ENCODE measurements at places on chromosomes 7 and 10. TPM values are rescaled to one million over a fixed set of nuclear protein-coding genes. Genes with fewer than 3 reads are reported as not detected.

CRPPA gene
- total RNA-seq = 2.4 TPM

GRCh38 chr10:31999070-31999660 lies 57.1 kb downstream of the KIF5B start:
- DNase-seq = no peak
- H3K4me3 ChIP-seq = no peak overlapping the region
- peaks cover 2% of the 10 kb centered on the region for H3K4me1 ChIP-seq
- H3K27me3 ChIP-seq = no peaks in the 10 kb centered on the region
- no peaks in the 10 kb centered on the region for H3K36me3 ChIP-seq

DNA sequence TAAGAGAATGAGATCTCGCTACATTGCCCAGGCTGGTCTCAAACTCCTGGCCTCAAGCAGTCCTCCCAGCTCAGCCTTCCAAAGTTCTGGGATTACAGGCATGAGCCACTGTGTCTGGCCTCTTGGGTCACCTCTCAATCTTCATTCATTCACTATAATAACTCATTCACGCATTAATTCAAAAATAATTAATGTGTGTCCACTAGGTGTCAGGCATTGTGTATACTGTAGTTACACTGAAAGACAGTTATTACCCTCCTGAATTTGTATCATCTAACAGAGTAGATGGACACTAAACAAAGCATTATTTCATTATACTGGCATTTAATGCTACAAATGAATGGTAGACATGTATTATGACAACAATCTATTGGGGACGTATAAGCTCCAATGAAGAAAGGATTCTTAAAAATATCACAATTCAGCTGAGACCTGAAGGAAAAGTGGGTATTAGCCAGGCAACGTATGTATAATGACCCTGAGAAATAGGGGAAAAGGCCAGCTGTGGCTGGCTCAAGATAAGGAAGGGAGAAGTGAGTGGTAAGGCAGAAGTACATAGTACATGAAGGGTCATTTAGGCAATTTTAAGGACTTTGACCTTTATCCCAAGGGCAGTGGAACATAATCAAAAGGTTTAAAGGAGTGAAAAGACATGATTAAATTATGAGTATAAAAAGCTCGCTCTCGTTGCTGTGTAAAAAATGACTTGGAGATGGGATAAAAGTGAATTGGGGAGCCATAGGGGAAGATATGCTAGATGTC lies 150.7 kb downstream of the BTAF1 start:
- DNase-seq = no peak
- no peaks in the 10 kb centered on the region for H3K36me3 ChIP-seq
- no peaks in the 10 kb centered on the region for H3K4me1 ChIP-seq
- no peak overlapping the region for H3K27ac ChIP-seq

DNA sequence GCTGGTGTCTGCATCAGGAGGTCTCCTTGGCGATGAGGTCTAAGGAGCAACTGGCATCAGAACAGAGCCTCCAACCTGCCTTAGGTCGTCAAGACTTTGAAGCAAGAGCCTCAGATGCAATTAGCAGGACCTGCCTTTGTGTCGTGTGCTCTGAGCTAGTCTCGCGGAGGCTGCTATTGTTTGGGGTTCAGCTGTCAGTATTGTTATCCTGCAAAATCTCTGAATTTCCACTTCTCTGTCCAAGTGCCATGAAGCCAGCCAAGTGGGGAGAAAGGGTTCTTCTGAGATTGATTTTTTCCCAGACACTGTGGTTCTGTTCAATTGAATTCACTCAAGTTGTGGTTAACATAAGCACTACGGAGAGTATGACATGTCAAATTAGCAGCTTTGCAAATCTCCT lies 78.7 kb downstream of the ADARB2 start:
- H3K4me1 ChIP-seq = no peaks in the 10 kb centered on the region
- no peak overlapping the region for H3K4me3 ChIP-seq
- no peak overlapping the region for H3K27ac ChIP-seq
- no peaks in the 10 kb centered on the region for H3K36me3 ChIP-seq
- no peak for DNase-seq

GRCh38 chr7:20365486-20365885 lies 34.8 kb downstream of the ITGB8 start:
- H3K4me3 ChIP-seq = no peak overlapping the region
- no peaks in the 10 kb centered on the region for H3K36me3 ChIP-seq
- no peaks in the 10 kb centered on the region for H3K27me3 ChIP-seq
- DNase-seq = no peak
- H3K27ac ChIP-seq = no peak overlapping the region
- H3K4me1 ChIP-seq = no peaks in the 10 kb centered on the region

- no peaks in the 10 kb centered on the region for H3K36me3 ChIP-seq
- H3K4me3 ChIP-seq = no peak overlapping the region
- no peak overlapping the region for H3K27ac ChIP-seq
- no peaks in the 10 kb centered on the region for H3K27me3 ChIP-seq
Measured at GRCh38 chr10:131868436-131868835, 32.4 kb upstream of the PPP2R2D start.

- no peaks in the 10 kb centered on the region for H3K36me3 ChIP-seq
- H3K4me3 ChIP-seq = no peak overlapping the region
- peak; percentile 67 for DNase-seq
- H3K27ac ChIP-seq = peak overlapping the region; percentile 47
Measured at GRCh38 chr7:40551685-40552576, 417.1 kb downstream of the SUGCT start.

RAMP3 gene
- total RNA-seq = not detected

- no peaks in the 10 kb centered on the region for H3K36me3 ChIP-seq
- no peak overlapping the region for H3K27ac ChIP-seq
- DNase-seq = no peak
- H3K4me1 ChIP-seq = peaks cover 14% of the 10 kb centered on the region
- H3K27me3 ChIP-seq = no peaks in the 10 kb centered on the region
Measured at GRCh38 chr7:134481167-134481566, 22.3 kb upstream of the AKR1B1 start.

GRCh38 chr10:132059760-132060508 lies 5.8 kb upstream of the JAKMIP3 start:
- H3K4me3 ChIP-seq = no peak overlapping the region
- no peak overlapping the region for H3K27ac ChIP-seq
- H3K27me3 ChIP-seq = no peaks in the 10 kb centered on the region
- no peaks in the 10 kb centered on the region for H3K4me1 ChIP-seq
- no peaks in the 10 kb centered on the region for H3K36me3 ChIP-seq
- no peak for DNase-seq

NUTM2D gene
- 1.5 TPM for total RNA-seq

PDZD7 gene
- 0.72 TPM for total RNA-seq

GRCh38 chr10:69633673-69634635 lies 3.9 kb downstream of the FAM241B start:
- no peaks in the 10 kb centered on the region for H3K4me1 ChIP-seq
- peaks cover 17% of the 10 kb centered on the region for H3K27me3 ChIP-seq
- no peak overlapping the region for H3K4me3 ChIP-seq
- H3K27ac ChIP-seq = no peak overlapping the region
- H3K36me3 ChIP-seq = no peaks in the 10 kb centered on the region

GRCh38 chr10:43409385-43410109 lies 561 bp upstream of the HNRNPF start:
- H3K36me3 ChIP-seq = no peaks in the 10 kb centered on the region
- DNase-seq = no peak
- peak overlapping the region; percentile 91 for H3K4me3 ChIP-seq
- H3K27me3 ChIP-seq = no peaks in the 10 kb centered on the region

- peak overlapping the region; percentile 35 for H3K27ac ChIP-seq
- H3K27me3 ChIP-seq = no peaks in the 10 kb centered on the region
- peaks cover 42% of the 10 kb centered on the region for H3K4me1 ChIP-seq
- no peak for DNase-seq
- no peaks in the 10 kb centered on the region for H3K36me3 ChIP-seq
Measured at GRCh38 chr7:92797693-92798092, 38.7 kb downstream of the CDK6 start.

DNA sequence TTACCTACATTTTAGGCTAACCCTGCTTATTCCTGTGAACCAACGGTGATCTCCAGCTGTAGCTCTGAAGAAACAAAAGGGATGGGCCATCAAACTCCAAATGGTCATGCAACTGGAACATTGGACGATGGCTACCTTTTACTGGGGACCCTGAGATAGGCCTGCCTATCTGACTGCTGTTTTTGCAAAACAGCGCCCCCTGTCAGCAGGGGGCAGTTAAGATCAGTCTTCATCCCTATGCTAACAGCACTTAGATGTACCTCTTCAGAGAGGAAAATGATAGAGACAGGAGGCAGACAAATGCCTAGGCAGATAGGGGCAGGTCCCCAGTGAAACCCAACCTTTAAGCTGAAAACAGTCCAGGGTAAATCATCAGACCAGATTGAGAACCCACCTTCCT lies 1085.4 kb upstream of the SORCS1 start:
- H3K4me1 ChIP-seq = no peaks in the 10 kb centered on the region
- H3K27me3 ChIP-seq = no peaks in the 10 kb centered on the region
- H3K4me3 ChIP-seq = no peak overlapping the region

CCDC172 gene
- total RNA-seq = not detected

DNA sequence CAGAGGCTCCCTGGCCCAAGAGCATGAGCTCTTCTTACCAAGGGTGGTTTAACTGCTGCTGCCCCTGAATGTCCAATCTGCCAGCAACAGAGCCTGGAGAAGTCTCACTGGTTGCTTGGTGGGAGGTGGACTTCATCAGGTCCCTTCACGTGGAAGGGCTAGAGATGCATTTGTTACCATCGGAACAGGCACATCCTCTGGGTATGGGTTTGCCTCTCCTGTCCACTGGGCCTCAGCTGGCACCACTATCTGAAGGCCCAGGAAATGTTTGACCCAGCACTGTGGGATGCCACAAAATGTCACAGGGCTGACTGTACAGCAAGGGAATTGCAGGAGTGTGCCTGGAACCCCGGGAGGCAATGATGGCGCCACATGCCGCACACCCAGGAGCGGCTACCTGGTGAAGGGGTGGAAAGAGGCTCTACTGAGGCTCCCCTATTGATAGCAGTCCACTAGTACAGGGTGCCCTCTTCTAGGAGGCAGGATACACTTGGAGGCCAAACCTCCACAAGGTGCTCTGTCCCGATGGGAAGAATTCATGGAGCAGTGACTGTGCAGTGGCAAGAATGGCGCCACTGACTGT lies 603.1 kb upstream of the MGMT start:
- no peaks in the 10 kb centered on the region for H3K36me3 ChIP-seq
- no peak for DNase-seq
- no peaks in the 10 kb centered on the region for H3K4me1 ChIP-seq

DNA sequence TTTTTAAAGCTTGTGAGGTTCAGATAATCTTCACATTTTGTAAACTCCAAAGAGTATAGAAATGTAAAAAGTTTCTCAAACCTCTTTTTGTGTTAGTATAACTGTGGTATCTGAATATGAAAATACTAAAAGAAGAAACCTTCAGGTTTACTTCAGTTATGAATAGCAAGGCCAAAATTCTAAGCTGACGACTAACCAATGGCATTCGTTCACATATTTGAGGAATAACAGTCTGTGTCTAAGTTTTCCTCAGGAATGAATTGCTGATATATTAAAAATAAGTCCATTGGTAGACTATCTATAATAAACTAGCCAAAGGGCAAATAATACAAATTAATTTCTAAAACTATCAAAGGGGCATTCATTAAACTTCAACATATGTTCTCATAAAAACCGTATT lies 206.0 kb downstream of the CXCL12 start:
- H3K36me3 ChIP-seq = no peaks in the 10 kb centered on the region
- H3K27ac ChIP-seq = no peak overlapping the region
- H3K27me3 ChIP-seq = peaks cover 8% of the 10 kb centered on the region
- H3K4me3 ChIP-seq = no peak overlapping the region
- DNase-seq = no peak
- peaks cover 12% of the 10 kb centered on the region for H3K4me1 ChIP-seq

DNA sequence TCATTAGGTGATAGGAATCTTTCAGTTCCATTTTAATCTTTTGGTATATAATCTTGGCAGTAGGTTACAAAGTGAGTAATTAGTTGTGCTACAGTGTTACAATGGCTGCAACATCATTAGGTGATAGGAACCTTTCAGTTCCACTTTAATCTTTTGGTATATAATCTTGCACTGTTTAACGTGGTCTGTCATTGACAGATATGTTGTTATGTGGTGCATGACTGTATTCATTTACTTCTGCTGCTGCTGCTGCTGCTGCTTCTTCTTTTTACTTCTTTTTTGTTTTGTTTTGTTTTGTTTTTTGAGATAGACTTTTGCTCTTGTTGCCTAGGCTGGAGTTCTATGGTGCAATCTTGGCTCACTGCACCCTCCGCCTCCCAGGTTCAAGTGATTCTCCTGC lies 28.6 kb downstream of the ST7 start:
- no peaks in the 10 kb centered on the region for H3K36me3 ChIP-seq
- H3K27me3 ChIP-seq = no peaks in the 10 kb centered on the region
- no peak overlapping the region for H3K27ac ChIP-seq
- H3K4me1 ChIP-seq = peaks cover 7% of the 10 kb centered on the region
- no peak for DNase-seq

DNA sequence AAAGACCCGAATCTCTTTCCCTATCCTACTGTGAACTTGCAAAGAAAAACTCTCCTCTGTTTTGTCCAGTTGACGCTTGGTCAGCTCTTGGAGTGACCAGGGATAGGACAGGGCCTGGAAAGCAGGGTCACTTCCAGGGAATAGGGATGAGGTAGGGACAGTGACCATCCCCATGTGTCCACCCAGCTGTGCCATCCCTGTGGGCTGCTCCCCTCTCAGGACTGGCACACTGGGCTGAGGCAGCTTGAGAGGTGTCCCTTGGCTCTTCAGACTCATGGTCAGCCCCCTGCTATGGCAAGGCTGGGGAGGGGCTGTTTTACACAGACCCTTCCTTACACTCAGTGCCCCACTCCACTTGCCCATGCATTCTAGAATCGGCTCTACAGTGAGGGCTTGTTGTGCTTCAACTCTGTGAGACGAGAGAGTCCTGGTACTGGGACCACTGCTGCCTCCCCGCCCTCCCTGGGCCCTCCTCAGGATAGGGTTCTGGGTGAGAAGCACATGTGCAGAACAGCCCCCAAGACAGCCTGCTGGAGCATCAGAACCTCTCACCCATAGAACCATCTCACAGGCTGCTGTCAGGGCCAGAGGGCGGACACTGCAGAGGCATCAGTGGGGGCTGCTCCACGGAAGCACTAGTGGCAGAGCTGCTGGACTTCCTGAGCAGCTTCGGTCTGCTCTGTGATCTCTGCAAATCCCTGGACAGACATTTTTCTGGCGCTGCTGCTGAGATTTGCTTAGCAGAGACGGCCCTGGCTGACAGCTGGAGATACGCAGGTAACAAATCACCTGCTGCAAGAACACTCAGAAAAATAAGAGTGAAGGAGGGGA lies 202.8 kb upstream of the CXCL12 start:
- no peak overlapping the region for H3K27ac ChIP-seq
- peaks cover 2% of the 10 kb centered on the region for H3K27me3 ChIP-seq
- peak; percentile 62 for DNase-seq
- no peaks in the 10 kb centered on the region for H3K36me3 ChIP-seq
- H3K4me1 ChIP-seq = no peaks in the 10 kb centered on the region
- H3K4me3 ChIP-seq = no peak overlapping the region

DNA sequence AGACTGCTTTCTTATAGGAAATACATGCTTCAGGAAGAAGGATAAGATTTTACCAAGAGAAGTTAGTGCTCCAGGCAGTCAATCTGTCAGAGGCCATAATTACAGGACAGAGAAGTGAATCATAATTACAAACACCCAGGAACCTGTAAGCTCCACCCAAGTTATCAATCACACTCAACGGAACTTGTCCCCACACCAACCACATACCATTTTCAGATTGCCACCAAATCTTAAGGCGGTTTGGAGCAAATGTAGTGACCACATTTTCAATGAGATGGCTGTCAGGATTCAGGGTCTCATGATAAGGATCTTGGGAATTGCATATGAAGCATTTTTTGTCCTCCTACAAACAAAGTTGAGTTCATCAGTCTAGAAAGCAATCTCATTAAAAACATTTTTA lies 4.8 kb downstream of the LAMB1 start:
- DNase-seq = no peak
- peaks cover 80% of the 10 kb centered on the region for H3K4me1 ChIP-seq
- no peaks in the 10 kb centered on the region for H3K27me3 ChIP-seq
- H3K4me3 ChIP-seq = peak overlapping the region; percentile 6

RGR gene
- not detected for total RNA-seq
